ENCODE measurements at places on chromosomes 1 and 21.

DNA sequence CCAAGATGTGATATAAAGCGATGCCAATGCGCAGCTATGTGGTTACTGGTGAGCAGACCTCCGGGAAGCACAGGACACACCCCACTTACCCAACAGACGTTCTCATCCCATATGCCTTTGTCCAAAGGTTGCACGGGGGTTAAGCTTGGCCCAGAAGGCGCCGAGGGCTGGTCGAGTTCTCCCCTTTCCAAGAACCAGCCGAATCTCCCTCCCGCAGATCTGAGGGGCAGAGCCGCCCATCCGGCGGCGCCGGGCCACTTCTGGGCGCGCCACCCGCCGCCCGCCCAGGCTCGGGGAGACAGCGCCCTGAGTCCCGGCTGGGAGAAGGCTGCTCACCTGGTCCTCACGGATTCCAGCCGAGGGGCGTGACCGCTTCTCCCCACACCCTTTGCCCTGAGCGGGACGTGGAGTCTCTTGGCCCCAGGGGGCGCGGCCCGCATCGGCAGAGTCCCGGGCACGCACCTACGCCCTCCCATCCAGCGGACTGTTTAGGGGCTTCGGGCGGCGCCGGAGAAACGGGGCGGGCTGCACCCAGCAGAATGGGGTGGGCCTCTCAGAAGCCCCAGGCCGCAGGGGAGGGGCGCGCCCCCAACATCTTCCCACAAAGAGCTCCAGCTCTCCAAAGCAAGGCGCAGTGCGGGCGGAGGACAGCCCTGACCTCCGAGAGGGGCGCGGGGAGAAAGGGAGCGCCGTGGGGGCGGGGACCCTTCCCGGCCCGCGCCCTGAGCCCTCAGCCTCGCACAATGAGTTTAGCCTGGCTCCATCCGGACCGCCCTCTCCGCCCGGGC lies 615 bp downstream of the GPR161 start:
- DNase-seq = no peak

GRCh38 chr1:5856246-5856815 lies 135.9 kb downstream of the NPHP4 start:
- DNase-seq = no peak

GRCh38 chr1:2913091-2913490 lies 108.2 kb upstream of the ACTRT2 start:
- DNase-seq = no peak

GRCh38 chr21:26070121-26070520 lies 100.4 kb downstream of the APP start:
- no peak for DNase-seq

DNA sequence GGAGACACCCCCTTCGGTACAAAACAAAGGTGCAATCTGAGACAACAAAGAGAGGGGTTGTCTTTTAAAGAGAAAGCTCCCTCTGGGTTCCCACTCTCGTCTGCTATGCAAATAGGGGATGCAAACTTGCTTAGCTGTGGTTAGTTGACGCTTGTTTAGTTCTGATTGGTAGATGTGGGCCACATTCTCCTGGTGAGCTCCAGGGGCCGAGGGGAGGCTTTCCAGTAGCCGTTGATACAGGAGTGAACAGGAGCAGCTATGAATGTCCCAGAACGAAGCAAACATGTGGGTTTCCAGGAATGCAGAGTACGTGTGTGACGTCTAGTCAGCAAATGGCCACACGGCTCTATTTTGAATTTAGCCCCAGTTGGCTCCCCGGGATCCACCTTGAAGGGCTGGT lies 14.7 kb downstream of the TFF2 start:
- DNase-seq = no peak

- DNase-seq = no peak
These were observed 21.7 kb upstream of the CPLANE2 start for GRCh38 chr1:16258591-16259135.

- no peak for DNase-seq
These were observed 3.1 kb downstream of the ACAP3 start for GRCh38 chr1:1304331-1305299.

- no peak for DNase-seq
These were observed 47.1 kb upstream of the PLA2G2C start for GRCh38 chr1:20233394-20233793.

- no peak for DNase-seq
These were observed 148.7 kb downstream of the ADGRL2 start for GRCh38 chr1:81949421-81949820.

- DNase-seq = no peak
These were observed 13.3 kb downstream of the KCNJ10 start for GRCh38 chr1:160056648-160057169.

DNA sequence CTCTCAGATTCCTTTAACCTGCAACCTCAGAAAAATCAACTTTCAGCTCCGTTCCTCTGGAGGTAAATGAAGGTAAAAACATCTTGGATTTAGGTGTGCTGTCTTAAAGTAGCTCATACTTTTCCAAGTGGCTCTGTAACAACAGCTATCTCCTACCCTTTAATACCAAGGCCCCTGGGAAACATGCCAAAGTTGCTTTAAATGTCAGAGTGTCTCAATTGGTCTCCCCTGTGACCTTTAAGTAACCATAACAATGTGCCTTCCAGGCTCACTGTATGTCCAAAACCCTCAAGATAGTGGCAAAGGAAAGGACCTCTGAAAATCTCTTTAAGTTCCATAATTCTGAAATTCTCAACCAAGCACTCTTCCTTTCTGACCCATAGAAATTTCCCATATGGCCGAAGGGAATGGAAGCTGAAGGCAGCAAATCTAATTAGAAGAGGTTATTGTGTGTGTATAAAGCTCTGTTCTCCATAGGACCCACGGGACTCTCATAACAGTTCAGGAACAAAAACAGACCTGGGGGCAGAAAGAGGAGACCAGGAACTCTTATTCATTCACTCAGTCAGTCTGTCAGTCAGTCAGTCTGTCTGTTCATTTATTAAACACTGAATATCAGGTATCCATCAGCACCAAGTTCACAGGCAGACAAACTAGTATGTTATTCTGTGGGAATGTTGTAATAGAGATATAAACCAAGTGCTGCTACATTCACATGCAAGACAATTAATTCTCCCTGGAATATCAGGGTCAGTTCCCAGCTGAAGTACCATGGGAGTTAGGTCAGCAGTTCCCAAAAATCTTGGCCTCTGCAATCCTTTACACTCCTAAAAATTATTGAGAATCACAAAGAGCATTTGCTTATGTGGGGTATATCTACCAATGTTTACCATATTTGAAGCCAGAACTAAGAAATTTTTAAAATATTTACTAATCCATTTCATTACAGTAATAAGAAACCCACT lies 19.1 kb downstream of the ASTN1 start:
- no peak for DNase-seq

GRCh38 chr1:153494976-153495535 lies 34.6 kb upstream of the S100A7 start:
- DNase-seq = peak; percentile 72

GRCh38 chr1:47507881-47508701 lies 70.2 kb downstream of the FOXD2 start:
- DNase-seq = no peak

DNA sequence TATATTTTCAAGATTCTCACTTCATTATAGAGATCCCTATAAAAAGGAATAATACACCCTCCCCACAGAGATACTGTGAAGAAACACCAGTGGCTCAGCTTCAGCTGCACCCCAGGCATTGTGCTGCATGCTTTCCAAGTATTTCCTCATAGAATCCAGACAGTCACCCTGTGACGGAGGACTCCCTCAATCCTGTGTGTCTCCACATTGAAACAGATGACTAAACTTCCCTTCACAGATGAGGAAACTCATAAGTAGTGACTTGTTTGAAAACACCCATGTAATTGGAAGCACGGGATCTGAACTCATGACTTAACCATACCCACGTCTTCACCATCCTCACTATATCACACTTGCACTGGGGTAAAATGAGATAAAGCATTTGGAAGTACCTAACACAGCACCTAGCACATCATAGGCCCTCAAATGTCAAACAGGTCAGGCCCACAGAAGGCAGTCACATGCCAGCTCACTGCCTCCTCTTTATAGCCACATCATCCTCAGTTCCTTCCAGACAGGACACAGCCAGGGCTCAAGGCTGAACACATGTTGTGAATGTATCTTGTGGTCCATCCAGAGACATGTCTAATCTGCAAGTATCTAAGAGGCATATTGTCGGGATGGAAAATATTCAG lies 55.2 kb downstream of the GPR161 start:
- no peak for DNase-seq

DNA sequence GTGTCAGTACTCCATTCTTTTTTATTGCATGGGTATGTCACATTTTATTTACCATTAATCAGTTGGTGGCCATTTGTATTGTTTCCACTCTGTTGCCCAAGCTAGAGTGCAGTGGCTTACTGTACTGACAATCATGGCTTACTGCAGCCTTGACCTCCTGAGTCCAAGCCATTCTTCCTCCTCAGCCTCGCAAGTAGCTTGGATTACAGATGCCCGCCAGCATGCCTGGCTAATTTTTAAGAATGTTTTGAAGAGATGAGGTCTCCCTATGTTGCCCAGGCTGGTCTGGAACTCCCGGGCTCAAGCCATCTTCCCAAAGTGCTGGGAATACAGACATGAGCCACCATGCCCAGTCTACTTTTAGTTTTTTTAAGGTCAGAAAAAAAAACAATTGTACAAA lies 813 bp upstream of the SFT2D2 start:
- no peak for DNase-seq

- DNase-seq = no peak
These were observed 10.2 kb upstream of the TARBP1 start for GRCh38 chr1:234489007-234489697.

GRCh38 chr1:48492392-48492791 lies 20.4 kb upstream of the SPATA6 start:
- no peak for DNase-seq

DNA sequence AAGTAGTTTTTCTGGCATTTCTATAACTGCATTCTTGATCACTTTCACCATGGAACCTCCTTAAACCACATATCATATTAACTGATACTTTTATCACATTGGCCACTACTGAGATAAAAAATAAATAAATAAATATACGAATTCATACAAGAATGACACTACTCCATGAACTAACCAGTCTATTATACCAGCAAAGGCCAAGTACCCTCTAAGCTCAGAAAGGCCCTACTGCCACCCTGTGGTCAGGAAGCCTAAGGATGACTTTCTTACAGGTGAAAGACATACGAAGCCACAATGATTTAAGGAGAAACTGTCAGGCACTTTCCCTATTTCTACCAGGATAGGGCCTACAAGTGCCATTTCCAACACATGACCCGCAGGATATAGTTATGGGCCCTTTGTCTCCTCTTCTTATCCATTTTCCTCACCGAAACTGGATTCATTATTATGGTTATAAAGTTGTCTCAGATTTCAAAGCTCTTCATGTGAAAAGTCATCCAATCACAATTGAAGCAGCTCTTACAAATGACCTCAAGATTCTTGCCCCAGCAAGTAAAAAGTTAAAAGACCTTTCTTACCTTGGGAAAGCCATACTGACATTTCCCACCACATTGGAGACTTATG lies 23.9 kb downstream of the DNAJC8 start:
- no peak for DNase-seq

- no peak for DNase-seq
These were observed 28.3 kb downstream of the ARID1A start for GRCh38 chr1:26724118-26724517.

DNA sequence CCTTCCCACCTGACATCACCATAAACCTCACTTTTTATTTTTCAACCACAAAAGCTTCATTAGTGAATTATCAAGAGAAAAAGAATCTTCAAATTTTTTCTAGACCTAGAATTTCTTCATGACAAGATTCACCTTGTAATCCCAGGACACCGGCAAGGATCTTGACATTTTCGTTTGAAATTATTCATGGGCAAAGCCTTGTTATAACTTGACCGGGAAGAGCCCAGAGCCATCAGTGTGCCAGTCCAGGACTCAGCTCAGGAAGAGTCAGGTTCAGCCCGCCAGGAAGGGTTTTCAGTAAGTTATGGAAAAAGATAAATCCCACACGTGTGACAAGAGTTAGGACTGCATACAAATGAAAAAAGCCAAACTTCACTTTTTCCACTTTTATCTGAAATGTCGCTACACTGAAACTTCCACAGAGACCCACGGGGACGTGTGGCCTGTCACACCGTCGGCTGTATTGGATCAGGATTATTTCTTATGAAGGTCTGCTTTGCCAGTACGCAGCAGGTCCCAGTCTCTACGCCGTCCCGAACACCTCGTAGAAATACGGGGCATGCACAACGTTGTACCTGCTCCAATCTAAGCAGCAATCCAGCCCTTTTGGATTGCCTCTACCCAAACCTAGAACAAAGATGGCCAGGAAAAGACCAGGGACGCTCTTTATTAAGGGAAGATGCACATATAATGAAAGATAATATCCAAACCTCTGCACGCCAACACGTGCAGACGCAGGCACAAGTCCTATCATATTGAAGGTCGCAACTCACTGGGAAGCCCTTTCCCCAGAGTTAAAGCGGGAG lies 916 bp downstream of the F3 start:
- no peak for DNase-seq

DNA sequence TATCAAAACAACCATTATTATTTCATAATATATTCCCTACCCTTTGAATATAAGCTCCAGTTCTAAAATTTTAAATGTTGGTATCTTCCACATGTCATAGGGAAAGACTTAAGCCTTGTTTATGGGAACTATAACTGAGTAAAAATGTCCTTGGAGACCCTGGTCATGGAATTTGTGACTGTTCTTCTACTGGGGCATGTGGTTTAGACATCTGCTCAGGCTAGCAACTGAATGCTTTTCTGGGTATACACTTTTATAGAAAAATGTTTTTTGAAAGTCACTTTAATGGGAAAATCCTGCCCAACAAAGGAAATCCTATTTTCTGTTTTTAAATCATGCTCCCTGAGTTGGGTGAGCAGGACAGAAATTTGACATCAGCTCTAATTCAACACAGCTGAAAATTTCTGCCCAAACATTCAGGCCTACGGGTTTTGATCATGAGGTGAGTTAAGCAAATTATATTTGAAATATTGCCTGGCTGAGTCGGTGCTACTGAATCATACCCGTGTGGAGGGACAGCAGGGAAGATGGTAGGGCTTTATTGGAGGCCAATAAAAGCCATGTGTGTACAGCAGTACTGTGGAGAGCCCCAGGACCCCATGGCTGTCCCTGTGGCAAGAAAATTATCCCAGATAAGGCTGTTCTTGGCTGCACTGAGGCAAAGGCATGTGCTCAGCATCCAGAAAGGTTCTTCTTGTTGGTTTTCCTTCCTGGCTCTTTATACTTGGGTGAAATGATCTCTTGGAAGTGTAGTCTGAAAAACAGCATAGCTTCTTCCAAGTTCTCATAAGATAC lies 391.8 kb downstream of the DISC1 start:
- no peak for DNase-seq

- DNase-seq = no peak
These were observed 104.8 kb upstream of the ATP1A1 start for GRCh38 chr1:116268211-116268610.

GRCh38 chr1:83998498-83999315 lies at the start of gene TTLL7:
TSS of gene TTLL7 (minus strand) at chr1:83999132. CDS start at chr1:83952211, 46,921 bp downstream.
- DNase-seq = no peak

GRCh38 chr1:187044411-187044810 lies 215.7 kb downstream of the PLA2G4A start:
- no peak for DNase-seq

GRCh38 chr1:167373398-167373797 lies 144.9 kb downstream of the CD247 start:
- no peak for DNase-seq

Data from activated naive CD4-positive, alpha-beta T cell (primary cell).